Epithelial cell of proximal tubule (primary cell): ENCODE measurements at places on chromosomes 3 and 15.

- DNase-seq: no peak
These were observed 112.3 kb downstream of the ADAMTS17 start for GRCh38 chr15:100229181-100230163.

GRCh38 chr15:80834402-80834801 is 55.2 kb downstream of the CEMIP start:
- no peak for DNase-seq

DNA sequence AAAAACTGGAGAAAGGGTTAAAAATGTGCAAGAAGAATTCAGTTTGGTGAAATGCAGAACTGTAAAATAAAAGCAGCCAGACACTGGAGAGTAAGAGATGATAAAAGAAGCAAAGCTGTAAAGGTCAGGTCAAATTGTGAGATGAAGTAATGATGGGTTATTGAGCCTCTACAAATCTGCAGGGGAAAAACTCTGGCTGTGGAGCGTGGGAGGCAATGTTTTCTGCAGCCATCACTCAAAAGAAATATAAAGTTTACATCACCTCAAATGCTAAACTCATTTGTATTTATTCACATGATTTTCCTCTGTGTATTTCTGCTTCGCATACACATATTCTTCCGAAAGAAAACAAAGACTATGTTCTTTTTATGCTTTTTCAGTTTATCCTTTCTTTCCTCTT is 158.8 kb upstream of the GPR149 start:
- no peak for DNase-seq

DNA sequence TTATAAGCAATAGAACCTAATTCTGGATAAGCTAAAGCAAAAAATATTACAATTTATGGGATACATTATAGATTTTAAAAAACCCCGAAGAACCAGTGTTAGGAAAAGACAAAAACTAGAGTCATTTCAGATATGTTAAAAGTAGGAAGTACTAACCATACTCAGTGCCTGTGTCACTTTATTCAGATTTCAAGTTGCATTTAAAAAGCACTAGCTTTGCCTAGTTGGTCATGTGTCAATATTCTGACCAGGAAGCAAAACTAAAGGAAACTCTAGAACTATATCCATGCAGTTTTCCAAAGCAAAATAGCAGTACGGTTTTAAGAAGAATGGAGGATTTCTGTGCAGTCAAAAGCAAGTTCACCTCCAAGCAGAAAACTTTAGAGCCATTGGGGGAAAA is 88.4 kb downstream of the RAP2B start:
- no peak for DNase-seq

DNA sequence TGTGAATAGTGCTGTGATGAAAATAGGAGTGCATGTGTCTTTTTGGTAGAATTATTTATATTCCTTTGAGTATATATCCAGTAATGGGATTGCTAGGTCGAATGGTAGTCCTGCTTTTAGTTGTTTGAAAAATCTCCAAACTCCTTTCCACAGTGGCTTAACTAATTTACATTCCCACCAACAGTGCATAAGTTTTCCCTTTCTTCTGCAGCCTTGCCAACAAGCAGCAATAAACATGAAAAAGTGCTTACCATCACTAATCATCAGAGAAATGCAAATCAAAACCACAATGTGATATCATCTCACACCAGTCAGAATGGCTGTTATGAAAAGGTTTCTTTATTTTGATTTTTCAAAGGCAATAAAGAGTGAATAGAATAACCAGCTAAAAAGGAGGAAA is 1105.9 kb downstream of the NAALADL2 start:
- DNase-seq: no peak

DNA sequence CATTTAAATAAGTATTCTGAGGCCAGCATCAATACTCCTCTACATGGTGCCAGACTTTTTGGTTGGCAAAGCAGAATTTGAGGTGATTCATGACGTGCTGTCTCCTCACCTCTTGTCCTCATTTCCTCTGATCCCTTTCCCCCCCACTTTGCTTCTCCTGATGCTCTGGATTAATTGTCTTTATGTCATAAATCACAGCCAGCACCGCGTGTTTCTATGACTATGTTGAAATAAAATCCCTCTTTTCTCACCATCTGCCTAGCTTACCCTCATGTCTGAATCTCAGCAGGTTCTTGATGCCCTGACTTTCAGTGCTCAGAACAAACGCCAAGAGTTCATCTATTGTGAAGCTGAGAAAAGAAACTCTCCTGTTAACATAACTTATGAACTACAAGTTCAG is 19.7 kb upstream of the PTPRG start:
- no peak for DNase-seq
